Osteoblast (primary cell): ENCODE measurements at places on chromosomes 13 and 19.
A peak's percentile ranks its signal among the peaks of the same experiment; 100 is the strongest.

- H3K27me3 ChIP-seq: no peaks in the 10 kb centered on the region
- H3K36me3 ChIP-seq: no peaks in the 10 kb centered on the region
- DNase-seq: peak; percentile 78
- peaks cover 9% of the 10 kb centered on the region for H3K4me1 ChIP-seq
- H3K27ac ChIP-seq: peak overlapping the region; percentile 68
Observed at GRCh38 chr19:31436121-31436776, 87.0 kb upstream of the TSHZ3 start.

- no peak overlapping the region for H3K4me3 ChIP-seq
- H3K27me3 ChIP-seq: no peaks in the 10 kb centered on the region
- no peak overlapping the region for H3K27ac ChIP-seq
Observed at GRCh38 chr13:112362021-112362420, 14.1 kb upstream of the SPACA7 start.

DNA sequence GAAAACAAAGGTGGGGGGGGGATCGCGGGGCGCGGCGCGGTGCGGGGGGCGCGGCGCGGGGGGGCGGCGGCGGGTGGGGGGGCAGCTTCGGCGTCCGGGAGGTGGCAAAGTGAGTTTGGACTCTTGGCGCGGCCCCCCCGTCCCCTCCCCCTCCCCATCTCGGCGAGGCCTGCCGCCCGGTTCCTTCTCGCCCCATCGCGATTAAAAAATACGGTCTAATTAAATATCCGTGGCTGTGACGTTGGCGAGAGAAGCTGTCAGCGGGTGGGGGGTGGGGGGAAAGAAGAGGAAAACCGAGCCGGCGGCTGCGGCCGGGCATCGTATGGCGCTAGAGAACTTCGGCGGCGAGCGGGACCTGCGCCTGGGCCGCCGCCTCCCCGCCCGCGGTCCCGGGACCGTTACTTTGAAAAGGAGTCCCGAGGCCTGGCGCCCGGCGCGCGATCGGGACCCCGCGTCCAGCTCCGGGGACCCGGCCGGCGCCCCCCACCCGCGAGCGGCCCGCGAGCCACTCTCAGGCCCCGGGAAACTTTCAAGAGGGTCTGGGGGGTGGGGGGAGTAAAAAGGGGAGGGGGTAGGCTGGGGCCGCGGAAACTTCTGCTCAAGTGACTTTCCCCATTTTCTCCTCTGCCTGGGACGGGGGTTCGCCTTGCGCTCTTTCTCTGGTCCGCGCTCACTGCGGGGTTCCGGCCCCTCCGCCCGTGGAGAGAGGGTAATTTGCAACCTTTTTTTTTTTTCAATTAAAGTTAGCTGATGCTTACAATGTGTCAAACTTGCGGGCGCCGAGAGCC lies 146.3 kb upstream of the ZNF536 start:
- no peaks in the 10 kb centered on the region for H3K36me3 ChIP-seq
- H3K27ac ChIP-seq: no peak overlapping the region
- DNase-seq: no peak
- H3K27me3 ChIP-seq: peaks cover 56% of the 10 kb centered on the region
- peaks cover 2% of the 10 kb centered on the region for H3K4me1 ChIP-seq
- peak overlapping the region; percentile 68 for H3K4me3 ChIP-seq

GRCh38 chr13:26656919-26657318 lies 99.4 kb downstream of the WASF3 start:
- H3K36me3 ChIP-seq: no peaks in the 10 kb centered on the region
- H3K4me1 ChIP-seq: no peaks in the 10 kb centered on the region
- peak; percentile 84 for DNase-seq
- no peak overlapping the region for H3K4me3 ChIP-seq

DNA sequence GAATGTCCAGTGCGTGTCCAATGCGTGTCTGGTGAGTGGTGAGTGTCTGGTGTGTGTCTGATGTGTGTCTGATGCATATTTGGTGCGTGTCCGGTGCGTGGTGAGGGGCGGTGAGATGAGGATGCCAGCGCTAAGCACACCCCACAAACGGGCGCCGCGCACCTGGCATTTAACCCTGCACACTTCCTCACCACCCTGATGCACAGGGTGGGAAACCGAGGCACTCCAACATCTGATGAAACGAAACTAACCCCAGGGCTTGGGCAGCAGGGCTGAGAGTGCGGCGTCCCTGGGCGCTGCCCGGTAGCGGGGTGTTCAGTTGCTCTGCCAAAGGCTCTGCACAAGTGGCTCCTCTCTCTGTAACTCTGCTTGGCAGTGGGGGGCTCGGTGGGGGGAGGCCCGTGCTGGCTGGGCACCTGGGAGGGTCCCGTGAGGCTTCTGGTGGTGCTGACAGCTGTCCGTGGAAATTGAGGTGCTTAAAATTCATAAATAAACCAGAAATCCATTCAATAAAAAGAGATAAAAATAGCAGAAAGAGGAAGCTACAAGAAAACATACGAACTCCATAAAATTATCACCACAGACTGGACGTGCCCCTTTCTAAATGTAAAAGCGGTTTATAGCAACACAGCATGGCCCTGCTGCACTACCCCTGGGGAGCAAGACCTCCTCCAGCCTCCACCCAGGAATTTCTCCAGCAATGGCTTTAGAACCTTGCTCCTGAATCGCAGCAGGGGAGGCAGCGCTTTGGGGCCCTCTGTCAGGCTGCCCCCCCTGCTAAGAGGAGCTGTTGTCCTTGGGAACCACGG lies 76.0 kb downstream of the RASA3 start:
- no peak for DNase-seq
- peak overlapping the region; percentile 5 for H3K27ac ChIP-seq
- H3K27me3 ChIP-seq: no peaks in the 10 kb centered on the region
- no peak overlapping the region for H3K4me3 ChIP-seq
- peaks cover 18% of the 10 kb centered on the region for H3K4me1 ChIP-seq
- peaks cover 36% of the 10 kb centered on the region for H3K36me3 ChIP-seq

GRCh38 chr13:102770435-102770834 lies 3.2 kb downstream of the TEX30 start:
- no peaks in the 10 kb centered on the region for H3K27me3 ChIP-seq
- peaks cover 10% of the 10 kb centered on the region for H3K36me3 ChIP-seq
- peak; percentile 31 for DNase-seq
- no peak overlapping the region for H3K4me3 ChIP-seq
- H3K4me1 ChIP-seq: peaks cover 2% of the 10 kb centered on the region
- H3K27ac ChIP-seq: no peak overlapping the region

- H3K4me1 ChIP-seq: no peaks in the 10 kb centered on the region
- DNase-seq: no peak
- H3K4me3 ChIP-seq: no peak overlapping the region
- H3K27ac ChIP-seq: no peak overlapping the region
Observed at GRCh38 chr13:99380921-99381645, 73.9 kb upstream of the GPR183 start.

GRCh38 chr13:30690282-30691188 lies 44.8 kb upstream of the ALOX5AP start:
- H3K27me3 ChIP-seq: peaks cover 6% of the 10 kb centered on the region
- H3K4me1 ChIP-seq: peaks cover 3% of the 10 kb centered on the region
- DNase-seq: peak; percentile 85
- H3K4me3 ChIP-seq: peak overlapping the region; percentile 63
- no peaks in the 10 kb centered on the region for H3K36me3 ChIP-seq
- H3K27ac ChIP-seq: peak overlapping the region; percentile 61

- no peak for DNase-seq
- H3K4me1 ChIP-seq: no peaks in the 10 kb centered on the region
- H3K27me3 ChIP-seq: no peaks in the 10 kb centered on the region
- H3K36me3 ChIP-seq: no peaks in the 10 kb centered on the region
- H3K4me3 ChIP-seq: no peak overlapping the region
- H3K27ac ChIP-seq: no peak overlapping the region
Observed at GRCh38 chr19:15702534-15702930, 25.3 kb upstream of the OR10H2 start.

- no peak overlapping the region for H3K4me3 ChIP-seq
- no peak for DNase-seq
- H3K4me1 ChIP-seq: peaks cover 9% of the 10 kb centered on the region
- no peaks in the 10 kb centered on the region for H3K36me3 ChIP-seq
- H3K27ac ChIP-seq: no peak overlapping the region
- no peaks in the 10 kb centered on the region for H3K27me3 ChIP-seq
Observed at GRCh38 chr13:39397896-39398265, 205.1 kb downstream of the LHFPL6 start.

DNA sequence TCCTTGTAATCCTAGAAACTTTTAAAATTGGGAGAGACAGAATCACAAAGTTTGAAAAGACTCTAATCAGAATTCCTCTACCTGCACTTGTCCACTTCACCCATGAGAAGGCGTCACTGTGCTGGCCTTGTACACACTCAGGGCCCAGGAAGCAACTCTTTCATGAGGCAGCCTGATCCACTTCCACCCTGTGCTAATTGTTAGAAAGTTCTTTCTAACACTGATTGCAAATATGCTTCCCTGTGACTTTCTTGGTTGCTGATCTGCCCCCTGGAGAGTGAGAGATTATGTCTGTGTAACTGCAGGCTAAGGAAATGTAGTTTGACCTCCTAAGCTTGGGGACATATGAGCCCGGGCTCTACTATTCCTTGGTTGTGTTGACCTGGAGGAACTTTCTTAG lies 494.6 kb downstream of the MYO16 start:
- H3K4me1 ChIP-seq: no peaks in the 10 kb centered on the region
- no peak overlapping the region for H3K4me3 ChIP-seq
- DNase-seq: no peak
- no peaks in the 10 kb centered on the region for H3K36me3 ChIP-seq

GRCh38 chr13:22402682-22403081 lies 731.8 kb downstream of the FGF9 start:
- no peaks in the 10 kb centered on the region for H3K27me3 ChIP-seq
- H3K4me1 ChIP-seq: no peaks in the 10 kb centered on the region
- H3K27ac ChIP-seq: no peak overlapping the region
- no peak for DNase-seq
- H3K4me3 ChIP-seq: no peak overlapping the region

GRCh38 chr13:31000889-31001288 lies 68.4 kb downstream of the TEX26 start:
- no peak overlapping the region for H3K4me3 ChIP-seq
- H3K36me3 ChIP-seq: no peaks in the 10 kb centered on the region
- no peak overlapping the region for H3K27ac ChIP-seq
- no peak for DNase-seq
- no peaks in the 10 kb centered on the region for H3K4me1 ChIP-seq
- peaks cover 53% of the 10 kb centered on the region for H3K27me3 ChIP-seq

- H3K4me3 ChIP-seq: no peak overlapping the region
- H3K27me3 ChIP-seq: no peaks in the 10 kb centered on the region
- peaks cover 28% of the 10 kb centered on the region for H3K36me3 ChIP-seq
- no peak overlapping the region for H3K27ac ChIP-seq
- H3K4me1 ChIP-seq: peaks cover 5% of the 10 kb centered on the region
Observed at GRCh38 chr19:55248166-55248675, 10.6 kb downstream of the PPP6R1 start.

DNA sequence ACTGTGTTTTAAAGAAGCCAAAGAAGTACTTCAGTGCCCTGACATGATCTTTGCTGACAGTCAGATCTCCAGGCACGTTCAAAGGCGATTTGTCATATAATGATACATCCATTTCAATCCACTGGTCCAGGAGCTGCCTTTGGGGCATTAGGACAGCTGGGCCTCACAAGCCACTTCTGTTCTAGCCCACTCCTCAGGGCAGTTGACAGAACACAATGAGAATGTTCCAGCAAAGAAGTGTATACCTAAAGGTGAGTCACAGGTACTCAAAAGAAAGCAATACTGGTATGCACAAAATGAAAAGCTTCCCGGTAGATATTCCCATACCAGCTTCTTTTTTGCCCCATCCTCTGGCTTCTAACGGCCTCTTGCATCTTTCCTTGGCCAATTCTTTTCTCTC lies 12.5 kb upstream of the MAP3K10 start:
- H3K27me3 ChIP-seq: no peaks in the 10 kb centered on the region
- no peaks in the 10 kb centered on the region for H3K4me1 ChIP-seq
- no peak overlapping the region for H3K4me3 ChIP-seq
- no peak for DNase-seq

DNA sequence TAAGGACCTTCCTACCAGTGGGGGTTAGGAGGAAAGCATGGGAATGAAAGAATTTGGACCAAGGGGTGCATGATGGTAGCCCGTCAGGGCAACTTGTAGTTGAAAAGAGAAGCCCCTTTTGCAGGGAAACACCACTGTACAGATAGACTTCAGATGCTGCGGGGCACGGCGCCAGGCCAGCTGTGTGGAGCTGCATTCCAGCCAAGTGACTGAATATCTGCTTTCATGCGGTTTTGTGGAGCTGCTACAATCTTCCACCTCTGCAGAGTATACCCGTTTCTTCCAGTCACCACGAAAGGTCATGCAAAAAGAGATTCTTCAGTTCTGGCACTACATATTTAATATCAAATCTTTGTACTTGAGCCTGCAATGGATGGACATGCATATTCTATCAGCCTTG lies 104.7 kb downstream of the RGCC start:
- DNase-seq: peak; percentile 58
- H3K4me1 ChIP-seq: peaks cover 41% of the 10 kb centered on the region
- H3K27ac ChIP-seq: no peak overlapping the region
- no peaks in the 10 kb centered on the region for H3K36me3 ChIP-seq
- no peak overlapping the region for H3K4me3 ChIP-seq

DNA sequence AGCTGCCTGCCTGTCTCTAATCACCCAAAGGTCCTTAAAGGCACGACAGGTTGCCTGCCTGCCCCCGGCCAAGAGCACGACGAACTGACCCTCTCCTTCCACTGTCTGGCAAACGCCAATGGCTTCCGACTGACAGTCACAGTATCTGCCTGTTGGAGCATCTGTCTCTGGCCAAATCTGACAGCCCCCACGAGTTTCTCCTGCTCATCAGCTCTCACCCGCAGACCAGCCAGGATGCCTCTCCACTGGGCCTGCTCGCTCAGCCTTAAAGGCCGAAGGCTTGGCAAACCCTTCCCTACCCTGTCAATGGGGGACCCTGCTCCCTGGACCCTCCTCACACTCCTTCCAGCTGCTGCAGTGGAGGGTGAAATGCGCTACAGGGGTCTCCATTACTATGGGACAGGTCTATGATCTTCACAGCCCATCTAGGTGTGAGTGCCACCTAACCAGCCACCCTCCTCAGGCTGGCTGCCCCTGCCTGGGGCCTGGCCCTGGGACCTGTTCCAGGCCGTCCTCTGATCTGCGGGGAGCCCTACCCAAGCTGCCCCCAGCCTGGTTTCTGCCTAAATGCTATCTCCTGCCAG lies 932 bp downstream of the FAM83E start:
- H3K27me3 ChIP-seq: no peaks in the 10 kb centered on the region
- no peak for DNase-seq
- H3K36me3 ChIP-seq: peaks cover 32% of the 10 kb centered on the region
- H3K4me3 ChIP-seq: no peak overlapping the region
- no peak overlapping the region for H3K27ac ChIP-seq

- H3K4me3 ChIP-seq: no peak overlapping the region
- no peak for DNase-seq
- H3K27ac ChIP-seq: no peak overlapping the region
- no peaks in the 10 kb centered on the region for H3K4me1 ChIP-seq
- H3K27me3 ChIP-seq: peaks cover 3% of the 10 kb centered on the region
Observed at GRCh38 chr19:2372076-2372612, 12.1 kb downstream of the TMPRSS9 start.

GRCh38 chr13:112974671-112975070 lies 5.7 kb downstream of the MCF2L start:
- no peak overlapping the region for H3K27ac ChIP-seq
- DNase-seq: peak; percentile 92
- H3K27me3 ChIP-seq: peaks cover 31% of the 10 kb centered on the region
- H3K4me1 ChIP-seq: no peaks in the 10 kb centered on the region
